ENCODE measurements at places on chromosomes 6 and 20. TPM values are rescaled to one million over a fixed set of nuclear protein-coding genes. Genes with fewer than 3 reads are reported as not detected.

LY6G6F gene
- not detected for total RNA-seq

DNA sequence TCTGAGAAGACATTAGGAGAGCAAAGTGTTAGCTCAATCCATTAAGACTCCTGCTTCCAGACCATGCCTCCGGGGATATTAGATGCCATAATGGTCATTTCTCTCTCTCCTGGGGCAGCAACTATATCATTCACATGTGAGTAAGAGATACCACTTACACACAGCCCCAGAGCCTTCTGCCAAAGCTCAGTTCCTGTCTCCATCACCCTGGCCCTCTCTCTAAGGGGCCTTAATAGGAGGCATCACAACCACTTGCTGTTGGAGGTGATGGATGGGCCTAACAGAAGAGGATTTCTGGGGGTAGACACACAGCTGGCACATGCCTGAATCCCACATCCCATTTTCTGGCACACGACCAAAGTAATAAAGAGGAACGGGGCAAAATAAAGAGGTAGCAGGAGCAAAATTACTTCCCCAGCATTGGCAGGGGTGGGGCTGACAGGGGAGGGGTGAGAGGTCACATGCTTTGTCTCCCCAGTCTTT is 34.0 kb upstream of the VSTM2L start:
- DNase-seq: no peak
- no peak overlapping the region for H3K4me3 ChIP-seq
- no peaks in the 10 kb centered on the region for H3K36me3 ChIP-seq
- H3K27me3 ChIP-seq: no peaks in the 10 kb centered on the region
- H3K27ac ChIP-seq: no peak overlapping the region
- H3K4me1 ChIP-seq: no peaks in the 10 kb centered on the region

CRISP1 gene
- total RNA-seq: not detected

- no peaks in the 10 kb centered on the region for H3K4me1 ChIP-seq
- no peak overlapping the region for H3K27ac ChIP-seq
- H3K4me3 ChIP-seq: no peak overlapping the region
- no peaks in the 10 kb centered on the region for H3K27me3 ChIP-seq
- H3K36me3 ChIP-seq: no peaks in the 10 kb centered on the region
Observed at GRCh38 chr6:21429291-21429690, 164.3 kb upstream of the SOX4 start.
